Colonic mucosa (tissue), 4 donors: ENCODE measurements at places on chromosomes 6 and 20. TPM values are rescaled to one million over a fixed set of nuclear protein-coding genes. Genes with fewer than 3 reads are reported as not detected.
A peak's percentile ranks its signal among the peaks of the same experiment; 100 is the strongest.

VNN1 gene
- total RNA-seq, result 0.62 TPM

GGTLC1 gene
- total RNA-seq, result 0.27 TPM

DNA sequence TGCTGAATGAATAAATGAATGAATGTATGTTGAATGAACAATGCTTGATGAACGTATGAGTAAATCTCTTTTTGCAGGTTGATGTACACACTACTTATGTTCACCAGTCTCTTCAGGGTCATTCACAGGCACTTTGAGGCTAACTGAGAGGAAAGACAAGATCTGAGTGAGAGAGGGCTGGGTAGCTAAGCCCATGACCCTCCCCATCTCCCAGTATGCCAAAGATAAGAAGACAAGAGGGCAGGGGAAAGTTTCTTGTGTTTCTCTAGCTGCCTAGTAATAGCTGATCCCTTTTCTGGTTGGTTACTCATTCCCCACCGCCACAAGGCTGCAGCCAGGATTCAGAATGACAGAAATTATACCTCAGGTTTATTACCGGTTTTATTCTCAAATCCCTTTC is 90.7 kb downstream of the CEP57L1 start:
- H3K27ac ChIP-seq, result no peak overlapping the region
- H3K27me3 ChIP-seq, result no peaks in the 10 kb centered on the region
- H3K4me1 ChIP-seq, result no peaks in the 10 kb centered on the region
- H3K4me3 ChIP-seq, result no peak overlapping the region

- no peaks in the 10 kb centered on the region for H3K27me3 ChIP-seq
- H3K36me3 ChIP-seq, result no peaks in the 10 kb centered on the region
- no peaks in the 10 kb centered on the region for H3K4me1 ChIP-seq
- H3K4me3 ChIP-seq, result no peak overlapping the region
Observed at GRCh38 chr6:154763650-154764049, 30.4 kb downstream of the SCAF8 start.

DNA sequence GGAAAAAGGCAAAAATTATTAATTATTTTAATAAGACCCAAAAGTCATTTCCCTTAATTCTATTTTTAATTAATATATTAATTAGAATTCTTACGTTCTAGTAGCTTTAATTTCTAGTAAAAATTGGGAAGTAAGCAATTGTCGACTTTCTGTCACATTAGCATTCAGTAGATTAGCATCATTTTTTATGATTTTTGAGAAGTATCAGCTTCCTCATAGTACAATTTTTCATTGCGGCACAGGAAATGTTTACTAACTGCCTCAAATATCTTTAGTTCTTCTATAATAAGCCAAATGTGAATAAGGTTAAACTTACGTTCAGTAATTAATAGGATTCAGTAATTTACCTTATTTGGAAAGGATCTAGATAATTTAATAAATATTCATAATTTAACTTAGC is 687.4 kb downstream of the EPM2A start:
- H3K4me3 ChIP-seq, result no peak overlapping the region
- H3K36me3 ChIP-seq, result no peaks in the 10 kb centered on the region
- no peak for DNase-seq
- H3K27me3 ChIP-seq, result no peaks in the 10 kb centered on the region

GRCh38 chr6:7058250-7058923 is 49.4 kb upstream of the RREB1 start:
- peak; percentile 85 for DNase-seq
- no peak overlapping the region for H3K4me3 ChIP-seq
- H3K27me3 ChIP-seq, result no peaks in the 10 kb centered on the region
- H3K27ac ChIP-seq, result peak overlapping the region; percentile 65
- peaks cover 3% of the 10 kb centered on the region for H3K4me1 ChIP-seq

GRCh38 chr6:90088009-90088408 is 193.7 kb downstream of the GJA10 start:
- H3K36me3 ChIP-seq, result no peaks in the 10 kb centered on the region
- H3K27me3 ChIP-seq, result no peaks in the 10 kb centered on the region
- H3K27ac ChIP-seq, result no peak overlapping the region
- H3K4me3 ChIP-seq, result no peak overlapping the region

- no peak for DNase-seq
- no peaks in the 10 kb centered on the region for H3K36me3 ChIP-seq
- H3K27me3 ChIP-seq, result no peaks in the 10 kb centered on the region
- no peak overlapping the region for H3K4me3 ChIP-seq
- no peaks in the 10 kb centered on the region for H3K4me1 ChIP-seq
- no peak overlapping the region for H3K27ac ChIP-seq
Observed at GRCh38 chr6:161058741-161059140, 67.2 kb downstream of the MAP3K4 start.

DNA sequence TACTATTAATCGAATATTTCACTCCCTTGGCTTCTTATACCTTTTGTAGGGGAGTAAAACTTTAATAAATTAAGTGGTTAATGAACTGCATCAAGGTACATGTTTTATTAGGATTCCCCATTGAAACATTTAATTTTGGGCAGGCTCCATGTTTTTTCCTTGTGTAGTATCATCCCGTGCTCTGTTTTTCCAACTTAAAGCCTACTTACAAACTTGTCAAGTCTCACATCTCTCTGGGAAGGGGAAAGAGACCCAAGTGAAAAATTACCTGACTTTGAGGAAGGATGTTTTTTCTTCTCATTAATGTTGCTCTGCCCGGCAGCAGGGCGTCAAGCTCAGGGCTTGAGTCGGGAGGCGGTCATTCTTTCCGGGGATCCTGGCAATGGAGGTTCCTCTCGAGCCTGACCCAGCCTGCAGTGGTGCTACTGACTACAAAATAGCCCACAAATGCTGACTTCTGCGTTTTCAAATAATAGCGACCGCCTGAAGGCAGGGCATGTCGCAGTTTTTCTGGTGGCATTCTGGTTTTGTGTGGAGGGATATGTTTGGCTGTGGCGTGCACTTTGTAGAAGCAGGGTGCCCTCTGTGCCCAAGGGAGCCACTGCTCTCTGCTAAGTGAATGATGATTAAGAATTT is 2.4 kb downstream of the DSP start:
- H3K36me3 ChIP-seq, result no peaks in the 10 kb centered on the region
- peak overlapping the region; percentile 60 for H3K4me3 ChIP-seq
- DNase-seq, result no peak
- H3K27me3 ChIP-seq, result no peaks in the 10 kb centered on the region

GRCh38 chr6:75287424-75287823 is 2.8 kb upstream of the TMEM30A start:
- H3K27me3 ChIP-seq, result no peaks in the 10 kb centered on the region
- no peak for DNase-seq
- no peaks in the 10 kb centered on the region for H3K4me1 ChIP-seq
- H3K4me3 ChIP-seq, result no peak overlapping the region
- H3K27ac ChIP-seq, result no peak overlapping the region
- H3K36me3 ChIP-seq, result no peaks in the 10 kb centered on the region

DNA sequence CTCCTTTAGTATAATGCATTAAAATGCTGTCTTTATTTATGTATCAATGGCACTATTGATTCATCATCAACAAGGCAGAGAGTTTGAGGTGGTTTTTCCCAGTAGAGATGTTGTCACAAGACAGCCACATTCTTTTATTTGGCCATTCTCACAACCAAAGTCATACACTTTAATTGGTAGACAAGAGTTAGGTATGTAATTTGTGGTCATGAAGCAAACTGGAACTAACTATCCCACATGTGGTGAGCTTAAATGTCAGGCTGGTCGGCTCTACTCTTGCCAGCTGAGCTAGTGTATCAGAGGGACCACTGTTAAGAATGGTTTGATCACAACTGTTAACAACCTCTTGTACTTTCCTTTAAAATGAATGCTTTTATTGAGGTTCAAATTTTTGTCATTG is 714.6 kb downstream of the CD109 start:
- no peaks in the 10 kb centered on the region for H3K27me3 ChIP-seq
- no peak for DNase-seq
- no peaks in the 10 kb centered on the region for H3K36me3 ChIP-seq
- H3K4me1 ChIP-seq, result no peaks in the 10 kb centered on the region

DNA sequence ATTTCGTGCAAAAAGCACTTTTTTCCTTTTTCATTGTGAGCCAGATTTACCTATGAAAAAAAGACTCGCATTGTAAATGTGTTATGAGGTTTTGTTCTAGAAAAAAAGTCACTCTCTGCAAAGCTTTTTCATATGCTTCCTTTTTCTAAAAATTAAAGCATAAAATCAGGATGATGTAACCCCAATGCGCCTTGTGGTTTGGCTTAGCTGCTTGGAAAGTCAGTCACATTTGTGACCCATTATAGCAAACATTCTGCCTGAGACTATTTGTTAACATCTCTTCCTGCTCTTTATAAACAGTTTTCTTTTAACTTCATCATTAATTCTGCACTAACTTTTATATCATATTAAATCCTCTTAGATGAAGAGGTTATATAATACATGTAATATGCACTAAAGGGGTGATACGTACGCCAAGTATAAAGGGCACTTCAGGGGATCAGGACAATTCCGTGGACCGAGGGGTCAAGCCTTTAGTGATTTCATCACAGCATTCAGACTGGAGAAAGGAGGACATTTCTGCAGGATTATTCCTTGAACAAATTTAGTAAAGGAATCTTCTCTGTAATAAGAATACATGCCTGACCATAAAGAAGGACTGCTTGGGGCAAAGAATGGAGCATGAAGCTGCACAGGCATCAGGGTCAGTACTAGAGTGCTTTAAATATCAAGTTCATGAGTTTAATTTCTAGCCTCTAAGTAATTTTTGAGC is 48.1 kb upstream of the SMLR1 start:
- no peaks in the 10 kb centered on the region for H3K36me3 ChIP-seq
- H3K27me3 ChIP-seq, result no peaks in the 10 kb centered on the region
- H3K4me3 ChIP-seq, result no peak overlapping the region

DNA sequence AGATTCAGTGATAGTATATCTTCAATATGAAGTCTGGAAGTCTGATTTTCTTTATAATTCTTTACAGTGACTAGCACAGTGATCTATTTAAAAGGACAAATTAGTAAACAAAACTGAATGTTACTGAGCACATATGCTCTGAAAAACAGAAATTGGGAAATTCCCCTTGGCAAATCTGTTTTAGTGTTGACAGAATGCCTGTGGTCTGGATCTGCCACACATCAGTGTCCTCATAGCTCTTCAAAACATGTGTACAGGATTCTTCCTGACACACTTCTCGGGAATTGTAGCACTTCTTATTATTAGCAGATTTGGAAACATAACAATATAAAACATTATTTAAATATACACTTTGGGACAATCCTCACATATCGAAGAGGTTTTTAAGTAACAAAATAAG is 354.3 kb downstream of the COL12A1 start:
- H3K4me3 ChIP-seq, result no peak overlapping the region
- H3K4me1 ChIP-seq, result no peaks in the 10 kb centered on the region
- H3K27me3 ChIP-seq, result no peaks in the 10 kb centered on the region
- DNase-seq, result no peak
- no peak overlapping the region for H3K27ac ChIP-seq
- no peaks in the 10 kb centered on the region for H3K36me3 ChIP-seq

DNA sequence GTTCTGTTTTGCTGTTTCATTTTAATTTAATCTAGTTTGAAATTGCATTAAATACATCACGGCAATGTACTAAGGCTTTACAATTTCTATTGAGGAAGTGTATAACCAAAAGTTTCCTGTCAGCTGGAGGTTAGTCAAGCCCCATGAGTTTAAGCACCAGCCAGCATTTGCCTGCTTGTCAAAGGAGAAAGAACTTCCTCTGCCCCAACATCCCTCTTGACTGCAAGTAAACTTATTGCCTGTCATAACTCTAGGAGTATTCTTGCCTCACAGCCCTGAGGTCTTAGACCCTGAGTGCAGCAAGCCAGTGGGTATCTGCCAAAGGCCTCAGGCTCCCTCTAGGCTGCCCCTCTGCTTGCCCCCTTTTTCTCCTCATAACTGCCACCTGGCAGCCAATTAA is 106.7 kb upstream of the INSM1 start:
- H3K27ac ChIP-seq, result no peak overlapping the region
- no peak for DNase-seq
- H3K27me3 ChIP-seq, result no peaks in the 10 kb centered on the region
- no peak overlapping the region for H3K4me3 ChIP-seq

GRCh38 chr6:45548657-45549515 is 171.2 kb upstream of the SUPT3H start:
- no peaks in the 10 kb centered on the region for H3K36me3 ChIP-seq
- no peaks in the 10 kb centered on the region for H3K4me1 ChIP-seq
- H3K4me3 ChIP-seq, result no peak overlapping the region
- no peak for DNase-seq
- no peak overlapping the region for H3K27ac ChIP-seq
- H3K27me3 ChIP-seq, result no peaks in the 10 kb centered on the region

- peaks cover 8% of the 10 kb centered on the region for H3K4me1 ChIP-seq
- H3K4me3 ChIP-seq, result peak overlapping the region; percentile 32
- peak; percentile 31 for DNase-seq
- no peaks in the 10 kb centered on the region for H3K27me3 ChIP-seq
- H3K27ac ChIP-seq, result no peak overlapping the region
- H3K36me3 ChIP-seq, result no peaks in the 10 kb centered on the region
Observed at GRCh38 chr20:4592316-4593148, 129.2 kb upstream of the PRND start.

DNA sequence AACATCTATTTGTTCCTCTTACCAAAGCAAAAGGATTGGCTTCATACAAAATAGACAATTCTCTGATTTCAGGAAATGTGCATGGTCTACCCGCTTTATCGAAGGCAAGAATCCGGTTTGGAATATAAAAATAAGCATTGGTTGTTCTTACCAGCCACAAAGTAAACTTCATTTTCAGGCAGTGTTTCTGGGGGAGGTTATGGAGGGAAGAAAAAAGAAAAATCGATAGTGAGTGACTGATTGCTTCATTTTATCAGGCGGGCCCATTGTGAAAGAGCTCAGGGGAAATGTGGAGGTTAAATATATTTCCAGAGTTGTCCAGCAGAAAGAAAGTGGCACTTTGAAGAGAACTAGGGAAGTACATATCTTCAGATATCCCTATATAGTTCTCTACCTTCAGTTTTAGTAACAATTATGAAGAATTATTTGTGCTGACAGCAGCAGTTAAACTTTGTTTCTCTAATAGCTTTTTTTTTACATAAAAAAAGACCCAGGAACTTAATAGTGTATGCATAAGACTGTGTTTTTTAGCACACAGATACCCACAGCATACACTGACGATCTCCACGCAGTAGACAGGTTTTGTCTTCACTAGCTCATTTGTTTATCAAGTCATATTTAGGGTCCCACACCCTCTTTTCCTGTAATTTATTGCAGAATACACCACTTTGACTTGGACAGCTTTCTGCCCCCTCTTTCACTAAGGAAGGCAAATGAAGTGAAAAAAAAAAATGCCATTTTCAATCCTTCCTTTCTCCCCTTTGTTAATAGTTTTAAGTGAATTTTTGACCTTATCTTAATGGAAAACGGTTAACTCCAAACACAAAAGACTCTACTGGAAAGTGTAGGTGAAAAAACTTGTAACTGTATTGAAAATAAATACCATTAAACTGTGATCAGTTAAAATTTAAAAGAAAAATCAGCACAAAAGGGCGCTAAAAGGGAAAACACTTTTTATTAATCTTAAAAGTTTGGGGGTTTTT is 2.9 kb downstream of the POU3F2 start:
- H3K4me3 ChIP-seq, result no peak overlapping the region
- no peak for DNase-seq
- peaks cover 87% of the 10 kb centered on the region for H3K27me3 ChIP-seq
- no peaks in the 10 kb centered on the region for H3K36me3 ChIP-seq

GRCh38 chr6:138441965-138442364 is 37.9 kb downstream of the HEBP2 start:
- no peak overlapping the region for H3K27ac ChIP-seq
- DNase-seq, result no peak
- no peaks in the 10 kb centered on the region for H3K27me3 ChIP-seq
- H3K4me3 ChIP-seq, result no peak overlapping the region
- no peaks in the 10 kb centered on the region for H3K4me1 ChIP-seq
